ENCODE measurements at places on chromosomes 11 and 22.
A peak's percentile ranks its signal among the peaks of the same experiment; 100 is the strongest.

DNA sequence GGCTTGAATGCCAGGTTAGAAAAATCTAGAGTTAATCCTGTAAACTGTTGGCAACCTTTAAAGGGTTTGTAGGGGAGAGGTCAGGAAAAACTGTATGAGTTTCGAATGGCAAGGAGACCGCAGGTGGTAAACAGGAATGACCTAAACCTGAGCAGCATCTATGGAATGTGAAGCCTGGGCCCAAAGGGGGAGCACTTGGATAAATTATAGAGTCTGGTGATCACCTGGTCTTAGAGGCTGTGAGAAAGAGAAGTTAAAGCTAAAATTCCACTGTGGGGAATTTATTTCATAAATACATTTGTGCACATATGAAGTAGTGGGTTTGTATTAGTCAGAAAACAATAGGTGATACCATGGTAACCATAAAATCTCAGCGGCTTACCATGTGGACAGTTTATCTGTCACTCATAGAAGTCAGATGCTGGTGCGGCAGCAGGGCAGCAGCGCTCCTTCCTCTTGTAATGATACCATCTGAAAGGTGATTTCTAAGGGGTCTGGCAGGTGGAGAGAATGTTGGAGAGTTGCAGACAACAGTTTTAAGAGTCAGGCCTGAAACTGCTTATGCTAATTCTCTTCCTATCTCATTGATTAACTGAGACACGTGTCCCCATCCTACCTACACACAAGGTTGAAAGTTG, 1104.4 kb upstream of the CCDC90B start:
- no peak for DNase-seq

GRCh38 chr11:125263268-125263790, 98.8 kb downstream of the PKNOX2 start:
- peak; percentile 83 for DNase-seq

- no peak for DNase-seq
These were observed 146.3 kb downstream of the WNT7B start for GRCh38 chr22:45830531-45831245.

GRCh38 chr22:20549232-20549841, 41.9 kb downstream of the MED15 start:
- no peak for DNase-seq

DNA sequence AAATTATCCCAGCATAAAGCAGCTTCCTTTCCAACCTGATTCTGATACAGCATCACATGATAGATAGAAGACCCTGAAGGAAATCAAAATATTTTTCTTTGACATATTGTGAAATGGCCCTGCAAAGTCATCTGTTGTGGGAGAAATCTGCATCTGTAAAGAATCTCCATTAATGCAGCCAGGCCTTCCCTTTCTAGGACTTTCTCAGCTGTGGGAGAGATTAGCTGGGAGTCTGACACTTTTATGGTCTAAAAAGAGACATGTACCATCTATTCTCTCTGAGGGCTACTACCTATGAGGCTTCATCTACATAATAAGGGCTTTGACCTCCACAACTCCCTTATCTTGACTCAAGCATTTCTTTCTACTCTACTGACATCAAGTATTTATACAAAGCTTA, 238.1 kb downstream of the SWAP70 start:
- no peak for DNase-seq

DNA sequence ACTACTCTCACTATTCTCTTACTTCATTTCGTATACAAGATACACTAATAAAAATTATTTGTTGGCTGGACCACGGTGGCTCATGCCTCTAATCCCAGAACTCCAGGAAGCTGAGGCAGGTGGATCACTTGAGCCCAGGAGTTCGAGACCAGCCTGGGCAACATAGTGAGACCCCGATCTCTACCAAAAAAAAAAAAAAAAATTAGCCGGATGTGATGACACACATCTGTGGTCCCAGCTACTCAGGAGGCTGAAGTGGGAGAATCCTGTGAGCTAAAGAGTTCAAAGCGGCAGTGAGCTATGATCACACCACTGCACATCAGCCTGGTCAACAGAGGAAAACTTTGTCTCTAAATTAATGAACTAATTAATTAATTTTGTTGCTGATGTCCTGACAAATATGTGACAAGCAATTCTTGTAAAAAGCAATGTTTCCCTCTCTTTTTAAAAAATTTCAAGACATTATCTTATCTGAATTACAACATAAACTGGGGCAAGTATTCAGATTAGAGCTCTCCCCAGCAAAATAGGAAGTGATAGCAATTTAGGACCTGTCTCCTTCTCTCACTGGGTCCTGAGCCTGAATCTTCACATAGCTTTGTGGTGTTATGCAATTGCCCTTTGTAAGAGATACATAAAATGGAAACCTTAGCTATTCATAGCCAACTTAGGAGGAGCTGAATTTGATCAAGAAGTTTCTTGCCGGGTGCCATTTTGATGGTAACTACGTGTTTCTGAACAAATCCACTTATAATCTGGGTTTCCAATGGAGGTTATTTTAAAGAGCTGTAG, 17.6 kb upstream of the TMA7B start:
- no peak for DNase-seq

- no peak for DNase-seq
These were observed 404.8 kb upstream of the FAT3 start for GRCh38 chr11:91819777-91820176.

- peak; percentile 58 for DNase-seq
These were observed 25.1 kb upstream of the LDLRAD3 start for GRCh38 chr11:35918716-35919115.

DNA sequence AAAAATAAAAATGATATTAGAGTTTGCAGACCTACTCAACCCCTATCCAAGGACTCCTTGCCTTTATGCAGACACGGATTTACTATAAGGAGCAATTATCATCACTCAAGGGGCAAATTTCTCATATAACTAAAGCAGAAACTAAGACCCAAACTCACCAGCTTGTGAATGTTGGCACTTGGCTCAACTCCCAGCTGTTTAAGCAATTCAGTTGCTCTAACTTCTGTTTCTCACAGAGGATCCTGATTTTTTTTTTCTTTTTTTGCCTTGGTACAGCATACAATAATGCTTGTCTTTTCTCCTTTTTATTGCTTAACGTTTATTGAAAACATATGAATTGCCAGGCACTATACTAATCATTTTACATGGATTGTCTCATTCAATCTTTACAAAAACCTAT, 9.6 kb upstream of the CBLIF start:
- DNase-seq, result no peak

DNA sequence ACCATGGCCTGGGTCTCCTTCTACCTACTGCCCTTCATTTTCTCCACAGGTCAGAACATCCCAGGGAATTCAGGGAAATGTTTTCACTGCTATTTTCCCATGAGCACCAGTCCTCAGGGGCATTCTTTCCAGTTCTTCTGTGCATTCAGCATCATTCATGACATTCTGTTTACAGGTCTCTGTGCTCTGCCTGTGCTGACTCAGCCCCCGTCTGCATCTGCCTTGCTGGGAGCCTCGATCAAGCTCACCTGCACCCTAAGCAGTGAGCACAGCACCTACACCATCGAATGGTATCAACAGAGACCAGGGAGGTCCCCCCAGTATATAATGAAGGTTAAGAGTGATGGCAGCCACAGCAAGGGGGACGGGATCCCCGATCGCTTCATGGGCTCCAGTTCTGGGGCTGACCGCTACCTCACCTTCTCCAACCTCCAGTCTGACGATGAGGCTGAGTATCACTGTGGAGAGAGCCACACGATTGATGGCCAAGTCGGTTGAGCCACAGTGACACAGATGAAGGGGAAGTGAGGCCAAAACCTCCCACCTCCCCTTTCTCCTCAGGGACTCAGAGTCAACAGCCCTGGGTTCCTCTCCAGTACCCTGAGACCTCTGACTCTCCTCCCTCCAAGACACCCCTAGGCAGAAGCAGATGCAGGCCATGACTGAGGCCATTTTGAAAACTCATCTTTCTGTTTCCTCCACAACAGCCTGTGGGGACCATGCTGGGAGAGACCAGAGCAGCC, 15.9 kb upstream of the IGLL5 start:
- no peak for DNase-seq

DNA sequence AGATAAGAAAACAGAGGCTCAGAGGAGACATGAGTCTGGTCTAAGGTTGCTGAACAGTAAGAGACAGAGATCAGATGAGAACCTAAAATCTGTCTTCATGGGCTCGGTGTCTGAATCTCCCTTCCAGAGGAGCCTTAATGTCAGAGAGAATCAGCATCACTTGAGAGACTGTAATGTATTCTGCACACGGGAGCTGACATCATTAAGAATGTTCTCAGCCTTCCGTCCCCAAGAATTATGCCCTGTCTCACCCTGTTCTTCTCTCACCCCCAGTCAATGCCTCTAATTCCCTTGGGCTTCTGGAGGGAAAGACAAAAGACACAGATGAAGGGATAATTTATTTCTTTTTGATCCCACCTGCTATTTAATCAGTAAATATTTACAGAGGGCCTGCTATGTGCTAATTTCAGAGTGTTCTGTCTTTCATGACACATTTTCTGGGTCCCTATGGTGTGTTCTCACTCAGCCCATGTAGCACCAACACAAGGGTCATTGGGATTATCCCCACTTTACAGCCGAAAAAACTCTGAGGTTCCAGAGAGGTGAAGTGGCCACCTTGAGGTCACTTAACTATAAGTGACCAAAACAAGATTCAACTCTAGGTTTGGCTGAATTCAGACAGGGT, 61.8 kb downstream of the CD82 start:
- peak; percentile 42 for DNase-seq

GRCh38 chr11:87265132-87265531, 227.4 kb downstream of the TMEM135 start:
- peak; percentile 70 for DNase-seq

GRCh38 chr11:2290351-2290841, 11.3 kb downstream of the C11orf21 start:
- DNase-seq, result no peak

DNA sequence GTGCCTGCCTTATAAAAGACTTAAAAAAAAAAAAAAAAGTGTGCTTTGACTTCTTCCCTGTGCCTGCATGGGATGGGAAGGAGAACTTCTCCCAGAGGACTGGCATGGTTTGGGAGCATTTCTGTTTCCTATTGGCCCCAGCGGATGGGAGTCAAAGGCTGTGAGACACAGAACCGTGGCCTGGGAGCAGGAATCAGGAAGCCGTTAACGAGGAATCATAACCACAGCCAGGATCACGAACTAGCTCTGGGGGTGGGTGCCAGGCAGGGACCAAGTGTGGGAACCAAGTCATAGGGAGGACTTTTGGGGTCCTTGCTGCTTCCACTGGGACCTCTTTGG, 526 bp downstream of the C1QTNF6 start:
- DNase-seq, result no peak

- DNase-seq, result no peak
These were observed at the start of gene BRD1 for GRCh38 chr22:49827853-49828598. Gene BRD1 (minus strand): TSS chr22:49827873. CDS start chr22:49824317, 3,556 bp downstream.

DNA sequence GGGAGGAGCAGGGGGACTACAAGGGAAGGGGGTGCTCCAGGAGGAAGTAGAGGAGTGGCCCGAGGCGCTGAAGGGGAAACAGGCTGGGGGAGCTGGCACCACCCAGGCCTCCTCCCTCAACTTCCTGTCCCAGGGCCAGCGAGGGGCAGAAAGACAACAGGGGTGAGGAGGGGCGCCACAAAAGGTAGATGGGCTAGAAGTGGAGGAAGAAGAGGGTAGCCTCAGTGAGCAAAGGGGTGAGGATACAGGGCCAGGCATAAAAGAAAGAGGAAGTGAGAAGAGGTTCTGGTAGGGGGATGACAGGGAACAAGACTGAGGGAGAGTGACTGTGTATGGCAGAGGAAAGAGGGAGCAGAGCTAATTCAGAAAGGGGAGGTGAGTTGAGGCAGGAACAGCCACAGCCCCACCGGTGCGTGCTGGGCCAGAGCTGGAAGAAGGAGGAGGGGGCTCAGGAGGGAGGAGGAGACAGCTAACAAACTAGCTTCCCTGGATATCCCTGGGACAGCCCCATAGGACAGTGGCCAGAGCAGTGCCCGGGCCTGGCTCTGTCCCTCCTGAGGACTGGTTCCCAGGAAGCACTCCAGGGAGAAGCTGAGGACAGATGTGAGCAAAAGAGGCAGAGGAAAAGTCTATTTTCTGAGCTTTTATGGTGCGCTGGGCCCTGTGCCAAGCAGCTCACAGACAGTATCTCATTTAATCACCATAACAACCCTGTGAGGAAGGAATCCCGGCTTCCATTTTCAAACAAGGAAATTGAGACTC, 8.5 kb downstream of the DCHS1 start:
- DNase-seq, result no peak

GRCh38 chr22:46433318-46433717, 97.8 kb downstream of the TRMU start:
- no peak for DNase-seq

GRCh38 chr11:116605543-116606459, 167.0 kb downstream of the BUD13 start:
- DNase-seq, result no peak

DNA sequence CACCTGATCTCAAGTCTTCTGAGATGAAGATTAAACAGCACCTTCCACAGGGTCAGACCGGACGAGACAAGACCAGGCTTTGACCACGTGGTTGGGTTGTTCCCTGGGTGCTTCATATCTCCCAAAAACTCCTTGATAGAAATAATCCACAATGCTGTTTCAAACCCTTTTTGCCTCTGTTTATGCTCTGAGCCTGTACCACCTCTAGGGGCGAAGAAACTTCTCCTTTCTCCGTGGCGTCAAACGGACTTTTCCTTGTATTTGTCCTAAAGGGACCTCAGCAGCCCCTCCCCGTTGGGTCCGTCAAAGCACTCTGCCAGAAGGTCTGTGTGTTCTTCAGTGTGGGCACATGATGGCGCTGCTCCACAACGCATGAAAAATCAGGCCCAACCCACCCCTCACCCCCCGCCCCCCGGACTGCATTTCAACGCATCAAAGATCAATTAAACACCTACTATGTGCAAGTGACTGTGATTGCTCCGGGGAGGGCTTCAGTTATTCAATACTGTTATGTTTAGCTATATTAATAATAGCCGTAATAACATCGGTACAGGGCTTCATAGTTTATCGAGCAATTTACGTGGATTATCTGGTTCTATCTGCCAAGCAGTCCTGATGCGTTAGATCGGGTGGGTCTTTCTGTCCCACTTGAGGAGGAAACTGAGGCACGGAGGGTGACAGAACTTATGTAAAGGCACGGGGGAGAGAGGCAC, 17.3 kb upstream of the EIF3D start:
- peak; percentile 31 for DNase-seq

GRCh38 chr11:76212086-76213035, 6.1 kb upstream of the WNT11 start:
- DNase-seq, result no peak

DNA sequence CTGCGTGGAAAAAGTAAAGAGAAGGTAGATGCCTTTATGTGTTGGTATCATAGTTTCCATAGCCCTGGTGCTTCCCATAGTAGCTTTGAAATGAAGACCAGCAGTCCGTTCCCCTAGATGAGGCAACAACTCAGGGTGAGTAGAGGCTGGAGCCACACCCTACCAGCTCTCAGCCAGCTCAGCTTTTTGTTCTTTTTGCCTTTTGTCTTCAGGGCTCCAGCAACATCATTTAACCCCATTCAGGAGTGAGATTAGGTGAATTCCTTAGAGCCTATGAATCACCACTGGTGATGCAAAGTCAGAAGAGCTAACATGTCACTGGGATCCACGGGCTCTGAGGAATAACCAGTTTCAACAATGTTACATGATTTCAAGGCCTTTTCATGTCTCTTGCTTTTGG, 14.0 kb upstream of the SESN3 start:
- DNase-seq, result no peak

GRCh38 chr22:29394931-29395581, 6.7 kb upstream of the AP1B1 start:
- DNase-seq, result peak; percentile 74

- DNase-seq, result no peak
These were observed 7.7 kb downstream of the SLC22A8 start for GRCh38 chr11:63007920-63008319.

- no peak for DNase-seq
These were observed 4.0 kb downstream of the YPEL4 start for GRCh38 chr11:57645689-57646085.

GRCh38 chr22:28952857-28953256, 69.5 kb downstream of the ZNRF3 start:
- DNase-seq, result no peak

- no peak for DNase-seq
These were observed 3.2 kb downstream of the ATM start for GRCh38 chr11:108226036-108226435.
